ENCODE measurements at places on chromosomes 6 and 20. TPM values are rescaled to one million over a fixed set of nuclear protein-coding genes. Genes with fewer than 3 reads are reported as not detected.

DNA sequence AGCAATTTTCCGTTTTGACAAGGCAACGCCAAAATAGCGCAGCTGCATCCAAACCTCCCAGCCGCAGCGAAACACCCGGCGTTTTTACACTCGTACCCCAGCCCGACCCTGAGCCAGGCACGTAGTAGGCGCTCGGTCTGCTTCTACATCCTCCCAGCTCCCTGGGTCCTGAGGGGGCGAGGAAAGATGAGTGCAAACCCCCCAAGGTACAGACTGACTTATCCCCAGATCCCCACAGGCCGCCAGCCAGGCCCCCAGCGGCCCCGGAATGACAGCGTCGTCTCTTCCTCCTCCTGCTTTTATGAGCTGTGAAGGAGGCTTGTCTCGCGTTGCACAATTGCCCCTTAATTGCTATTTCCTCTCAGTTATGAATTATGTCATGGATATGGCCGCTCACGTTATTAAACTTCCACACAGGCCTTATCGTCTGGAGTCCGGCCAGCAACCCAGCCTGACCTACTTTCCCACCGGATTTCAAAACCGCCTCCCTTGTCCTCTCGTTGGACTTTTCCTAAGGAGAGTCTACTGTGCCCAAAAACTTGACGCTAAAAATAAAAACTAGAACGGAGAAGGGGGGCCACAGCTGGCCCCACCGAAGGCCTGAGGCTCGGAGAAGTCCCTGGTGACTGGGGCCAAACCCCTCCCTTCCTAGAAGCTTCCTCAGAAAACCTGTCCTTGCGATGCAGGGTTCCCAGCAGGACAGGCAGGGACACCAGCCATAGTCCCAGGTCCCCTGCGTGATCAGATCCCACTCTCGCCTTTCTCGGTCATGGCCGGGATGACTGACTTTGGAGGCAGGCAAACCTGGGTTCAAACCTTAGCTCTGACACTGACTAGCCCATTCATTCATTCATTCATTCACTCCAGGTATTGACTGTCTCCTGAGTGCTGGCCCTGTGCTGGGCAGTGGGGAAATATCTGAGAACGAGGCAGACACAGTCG is 130.9 kb upstream of the PTPN1 start:
- no peaks in the 10 kb centered on the region for H3K36me3 ChIP-seq
- no peaks in the 10 kb centered on the region for H3K27me3 ChIP-seq
- no peak overlapping the region for H3K4me3 ChIP-seq

GRCh38 chr6:101986476-101986875 is 593.0 kb downstream of the GRIK2 start:
- H3K27ac ChIP-seq = no peak overlapping the region
- H3K4me3 ChIP-seq = no peak overlapping the region
- no peaks in the 10 kb centered on the region for H3K36me3 ChIP-seq
- no peak for DNase-seq
- no peaks in the 10 kb centered on the region for H3K4me1 ChIP-seq

GRCh38 chr6:22807261-22807660 is 237.9 kb downstream of the HDGFL1 start:
- H3K36me3 ChIP-seq = no peaks in the 10 kb centered on the region
- H3K27me3 ChIP-seq = no peaks in the 10 kb centered on the region
- no peak overlapping the region for H3K4me3 ChIP-seq
- H3K27ac ChIP-seq = no peak overlapping the region

GRCh38 chr6:121310495-121310894 is 23.8 kb downstream of the TBC1D32 start:
- peaks cover 10% of the 10 kb centered on the region for H3K36me3 ChIP-seq
- no peak overlapping the region for H3K4me3 ChIP-seq
- H3K27ac ChIP-seq = no peak overlapping the region
- no peaks in the 10 kb centered on the region for H3K27me3 ChIP-seq
- DNase-seq = no peak

DNA sequence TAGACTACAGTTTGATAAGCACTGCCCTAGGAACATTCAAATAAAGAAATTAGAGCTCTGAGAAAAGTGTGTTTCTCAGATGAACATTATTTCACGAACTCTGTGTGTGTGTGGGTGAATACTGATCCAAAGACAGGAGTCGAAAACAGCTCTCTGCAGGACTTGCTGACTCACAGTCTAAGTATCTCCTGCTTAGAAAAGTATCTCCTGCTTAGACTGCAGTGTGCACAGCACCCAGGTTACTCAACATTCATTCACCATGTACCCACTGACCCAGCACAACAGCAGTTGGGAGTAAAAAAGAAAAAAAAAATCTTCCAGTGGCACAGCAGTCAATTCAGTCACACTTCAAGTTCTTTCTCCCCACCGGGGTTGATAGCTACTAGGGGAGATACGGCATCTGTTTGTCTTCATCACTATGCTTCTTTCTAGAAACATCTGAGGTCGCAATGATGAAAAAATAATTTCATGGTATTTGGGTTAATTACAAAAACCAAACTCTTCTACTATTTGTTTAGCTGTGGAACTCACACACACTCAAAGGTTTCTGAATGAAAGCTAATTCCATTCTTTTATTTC is 48.0 kb downstream of the GCLC start:
- H3K4me1 ChIP-seq = peaks cover 10% of the 10 kb centered on the region
- no peaks in the 10 kb centered on the region for H3K27me3 ChIP-seq
- no peak overlapping the region for H3K4me3 ChIP-seq
- peaks cover 4% of the 10 kb centered on the region for H3K36me3 ChIP-seq
- DNase-seq = no peak
- no peak overlapping the region for H3K27ac ChIP-seq

- peaks cover 18% of the 10 kb centered on the region for H3K36me3 ChIP-seq
- no peak overlapping the region for H3K27ac ChIP-seq
- no peaks in the 10 kb centered on the region for H3K27me3 ChIP-seq
- no peak overlapping the region for H3K4me3 ChIP-seq
- no peak for DNase-seq
- H3K4me1 ChIP-seq = peaks cover 3% of the 10 kb centered on the region
These were observed 21.7 kb downstream of the TAF8 start for GRCh38 chr6:42071881-42072583.

- no peak for DNase-seq
- H3K27ac ChIP-seq = no peak overlapping the region
- no peaks in the 10 kb centered on the region for H3K4me1 ChIP-seq
- no peaks in the 10 kb centered on the region for H3K36me3 ChIP-seq
These were observed 62.8 kb downstream of the PERP start for GRCh38 chr6:138044458-138044857.

DNA sequence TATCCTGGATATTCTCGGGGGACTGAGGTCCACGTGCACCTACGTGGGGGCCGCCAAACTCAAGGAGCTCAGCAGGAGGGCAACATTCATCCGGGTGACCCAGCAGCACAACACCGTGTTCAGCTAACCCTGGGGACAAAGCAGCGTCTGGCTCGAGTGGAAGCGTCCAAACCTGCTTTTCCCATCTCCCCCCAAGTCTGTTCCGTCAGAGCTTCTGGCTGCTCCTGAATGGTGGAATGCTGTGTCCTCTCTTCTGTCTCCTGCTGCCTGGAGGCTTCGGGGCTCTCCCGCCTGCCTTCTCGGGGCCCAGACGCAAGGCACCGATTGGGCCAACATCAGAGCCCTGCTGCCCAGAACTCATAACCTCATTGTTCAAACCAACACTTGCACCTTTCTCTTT is 56.7 kb downstream of the GMPR start:
- H3K4me1 ChIP-seq = no peaks in the 10 kb centered on the region
- no peaks in the 10 kb centered on the region for H3K36me3 ChIP-seq
- H3K4me3 ChIP-seq = no peak overlapping the region
- DNase-seq = no peak

DNA sequence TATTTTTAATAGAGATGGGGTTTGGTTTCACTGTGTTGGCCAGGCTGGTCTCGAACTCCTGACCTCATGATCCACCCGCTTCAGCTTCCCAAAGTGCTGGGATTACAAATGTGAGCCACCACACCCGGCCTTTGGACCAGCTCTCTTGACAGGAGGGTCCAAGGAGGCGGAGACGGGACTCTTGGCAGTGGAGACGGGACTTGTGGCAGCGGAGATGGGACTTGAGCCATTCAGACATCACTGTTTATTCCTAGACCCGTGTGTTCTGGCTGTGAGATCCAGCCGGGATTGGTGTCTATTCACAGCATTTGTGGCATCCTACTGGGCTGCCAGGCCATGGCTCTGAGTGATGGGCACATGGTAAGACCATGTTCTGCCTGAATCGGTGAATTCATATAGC is 25.6 kb downstream of the PRPF6 start:
- no peaks in the 10 kb centered on the region for H3K27me3 ChIP-seq
- H3K36me3 ChIP-seq = peaks cover 74% of the 10 kb centered on the region
- no peak overlapping the region for H3K4me3 ChIP-seq
- peaks cover 11% of the 10 kb centered on the region for H3K4me1 ChIP-seq

- no peaks in the 10 kb centered on the region for H3K27me3 ChIP-seq
- DNase-seq = no peak
- H3K4me1 ChIP-seq = no peaks in the 10 kb centered on the region
- no peaks in the 10 kb centered on the region for H3K36me3 ChIP-seq
- H3K27ac ChIP-seq = no peak overlapping the region
These were observed 102.2 kb upstream of the SLC24A3 start for GRCh38 chr20:19110285-19110684.

GRCh38 chr20:35953387-35954199 is 709 bp downstream of the SCAND1 start:
- no peaks in the 10 kb centered on the region for H3K27me3 ChIP-seq
- peaks cover 16% of the 10 kb centered on the region for H3K4me1 ChIP-seq
- DNase-seq = peak; percentile 87
- peak overlapping the region; percentile 99 for H3K4me3 ChIP-seq
- H3K27ac ChIP-seq = peak overlapping the region; percentile 98

DNA sequence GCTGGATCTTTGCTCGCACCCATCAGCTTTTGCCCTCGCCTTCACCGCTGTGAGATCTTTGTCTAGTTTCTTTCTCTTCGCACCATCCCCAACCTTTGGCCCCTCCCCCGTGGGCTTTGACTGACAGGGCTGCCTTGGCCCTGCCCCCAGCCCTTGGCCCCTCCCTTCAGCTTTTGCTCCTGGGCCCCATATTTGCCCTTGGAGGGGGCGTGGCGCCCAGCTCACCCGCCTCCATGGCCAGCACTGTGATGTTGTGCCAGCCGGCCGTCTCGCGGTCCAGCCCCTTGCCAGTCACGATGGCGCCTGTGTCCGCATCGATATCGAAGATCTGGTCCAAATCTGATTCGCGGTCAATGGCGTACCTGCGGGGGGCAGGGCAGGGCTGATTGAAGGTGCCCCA is 81.1 kb downstream of the CD40 start:
- H3K4me1 ChIP-seq = no peaks in the 10 kb centered on the region
- no peaks in the 10 kb centered on the region for H3K36me3 ChIP-seq
- H3K4me3 ChIP-seq = no peak overlapping the region
- H3K27ac ChIP-seq = no peak overlapping the region
- peaks cover 39% of the 10 kb centered on the region for H3K27me3 ChIP-seq
- DNase-seq = peak; percentile 12

GRCh38 chr6:142732790-142733189 is 212.2 kb downstream of the HIVEP2 start:
- H3K4me3 ChIP-seq = no peak overlapping the region
- no peaks in the 10 kb centered on the region for H3K36me3 ChIP-seq
- H3K27me3 ChIP-seq = no peaks in the 10 kb centered on the region

Gene CD24
- not detected for total RNA-seq

Gene AVP
- not detected for total RNA-seq

Gene MYCT1
- not detected for total RNA-seq

Gene PRL
- total RNA-seq = not detected

Gene SAYSD1
- total RNA-seq = 13.7 TPM

Gene MAP1LC3A
- total RNA-seq = 1.6 TPM

Gene KIF6
- total RNA-seq = 0.10 TPM

Gene TBP
- 19.4 TPM for total RNA-seq

Gene LTB
- total RNA-seq = 52.3 TPM
